Nucleus accumbens (tissue), 56 donors: ENCODE measurements at places on chromosomes 13 and 19.

GRCh38 chr19:58586133-58586765 lies 13.1 kb upstream of the MZF1 start:
- DNase-seq, result no peak

DNA sequence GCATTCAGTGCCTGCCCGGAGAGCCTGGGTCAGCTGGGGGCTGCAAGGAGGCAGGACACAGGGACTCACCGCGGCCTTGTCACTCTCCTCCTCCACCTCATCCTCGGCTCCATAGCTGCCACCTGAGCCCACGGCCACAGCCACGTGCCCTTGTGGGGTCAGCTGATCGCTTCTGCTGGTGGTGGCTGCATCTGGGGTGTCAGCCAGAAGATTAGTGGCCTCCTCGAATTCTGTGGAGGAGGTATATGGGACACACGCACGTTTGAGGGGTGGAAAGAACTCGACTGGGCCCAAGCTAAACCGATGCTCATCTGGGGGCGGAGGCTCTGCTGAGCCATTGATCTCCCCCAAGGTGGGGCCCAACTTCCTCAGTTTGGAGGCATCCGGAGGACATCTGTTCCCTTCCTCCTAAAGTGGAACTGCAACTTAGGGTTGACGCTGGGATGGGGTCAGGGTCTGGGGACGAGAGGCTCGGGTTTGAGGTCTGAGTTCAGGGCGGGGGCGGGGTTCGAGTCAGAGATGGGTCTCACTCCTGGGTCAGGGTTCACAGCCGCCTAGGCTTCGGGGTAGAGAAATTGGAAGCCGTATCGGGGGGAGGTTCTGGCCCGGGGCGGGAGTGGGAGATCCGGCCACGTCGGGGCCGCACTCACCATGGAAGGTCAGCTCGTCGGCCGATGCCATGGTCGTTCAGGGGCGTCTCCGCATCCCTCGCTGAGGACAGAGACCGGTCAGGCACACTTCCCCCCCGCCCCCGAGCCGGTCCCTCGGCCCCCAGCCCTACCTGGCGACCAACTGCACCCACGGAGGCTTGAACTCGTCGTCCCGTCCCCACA lies 493 bp downstream of the YIPF2 start:
- DNase-seq, result no peak

- DNase-seq, result no peak
These were observed 51.9 kb downstream of the GARRE1 start for GRCh38 chr19:34306213-34306661.

- no peak for DNase-seq
These were observed 13.1 kb downstream of the ZNF773 start for GRCh38 chr19:57512845-57513244.

DNA sequence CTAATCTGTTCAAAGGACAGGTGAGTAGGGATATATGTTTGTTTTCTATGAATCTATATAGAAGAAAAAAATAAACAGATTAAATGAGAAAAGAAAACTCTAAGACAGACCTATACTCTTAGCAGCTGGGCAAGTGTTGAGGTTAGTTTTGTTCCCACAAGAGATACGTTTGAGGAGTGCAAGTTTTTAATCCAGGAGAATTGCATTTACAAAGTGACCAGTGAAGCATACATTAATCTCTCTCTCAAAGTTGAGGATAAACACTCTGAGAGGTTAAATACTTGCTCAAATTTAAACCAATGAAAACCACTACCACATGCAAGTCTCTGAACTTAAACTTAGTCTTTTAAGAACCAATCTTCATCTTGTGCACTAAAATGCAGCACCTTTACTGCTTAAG lies 930.5 kb upstream of the MIR17HG start:
- DNase-seq, result no peak

DNA sequence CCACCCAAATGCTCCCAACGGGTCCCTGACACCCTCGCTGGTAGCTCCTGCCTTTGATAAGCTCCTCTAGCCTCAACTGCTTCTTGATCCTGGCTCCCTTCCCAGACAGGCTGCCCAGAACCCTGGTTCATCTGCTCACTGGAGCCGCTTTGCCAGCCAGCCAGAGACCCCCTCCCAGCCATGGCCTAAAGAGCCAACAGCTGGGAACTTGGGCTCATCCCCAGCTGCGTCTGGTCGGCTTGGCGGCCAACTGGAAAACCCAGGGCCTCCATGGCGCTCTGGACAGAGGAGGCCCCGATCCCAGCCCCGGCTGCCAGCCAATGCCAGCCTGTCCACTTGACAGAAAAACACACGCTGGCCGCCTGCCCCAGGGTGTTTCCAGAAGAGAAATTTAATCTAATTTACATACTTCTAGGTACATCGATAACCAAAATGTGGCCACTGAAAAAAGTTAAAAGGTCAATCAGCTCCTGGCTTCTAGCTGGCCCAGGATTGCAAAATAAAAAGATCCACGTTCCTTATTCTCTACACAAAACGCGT lies 3.0 kb upstream of the AKAP8L start:
- peak; percentile 83 for DNase-seq

- no peak for DNase-seq
These were observed 38.8 kb downstream of the POLR1D start for GRCh38 chr13:27660511-27660910.

GRCh38 chr13:113166681-113167080 lies 8.2 kb downstream of the PROZ start:
- DNase-seq, result no peak

GRCh38 chr13:64130171-64130570 lies 2714.5 kb upstream of the PCDH20 start:
- no peak for DNase-seq

DNA sequence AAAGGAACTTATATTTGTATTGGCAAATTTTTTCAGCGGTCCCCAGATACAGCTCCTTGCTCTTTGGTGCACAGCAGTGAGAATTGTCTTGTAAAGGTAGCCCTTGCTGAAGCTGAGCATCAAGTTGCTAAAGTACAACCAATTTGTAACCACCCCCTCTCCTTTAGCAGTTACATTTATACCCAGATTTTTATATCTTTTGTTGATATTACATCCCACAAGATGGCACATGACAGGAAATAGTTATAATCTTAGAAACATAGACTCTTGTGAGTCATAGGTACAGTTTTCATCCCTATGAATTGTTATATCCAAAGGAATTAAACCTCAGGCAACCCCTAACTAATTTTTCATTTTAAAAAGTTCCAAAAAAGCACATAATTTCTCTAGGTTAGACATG lies 523.0 kb upstream of the SLITRK1 start:
- DNase-seq, result no peak

DNA sequence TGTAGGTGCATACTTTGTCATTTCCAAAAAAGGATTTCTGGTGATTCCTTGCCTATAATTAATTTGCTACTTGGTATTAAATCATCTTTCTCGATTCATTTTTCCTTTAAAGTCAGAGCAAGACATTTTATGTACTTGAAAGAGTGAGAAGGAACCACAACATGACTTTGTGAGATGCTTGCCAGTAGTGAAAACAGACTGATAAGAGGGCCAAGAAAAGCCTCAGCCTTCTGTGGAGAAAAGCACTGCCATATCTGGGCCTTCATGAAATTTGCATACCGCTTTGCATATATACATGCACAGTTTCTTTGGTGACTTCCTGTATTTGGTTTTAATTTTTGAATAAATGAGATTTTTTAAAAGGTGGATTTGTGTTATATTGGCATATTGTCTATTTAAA lies 128.4 kb downstream of the CDK8 start:
- DNase-seq, result no peak

GRCh38 chr19:11754663-11755062 lies 12.1 kb upstream of the ZNF441 start:
- DNase-seq, result no peak
